ENCODE measurements at places on chromosomes 4 and X.

DNA sequence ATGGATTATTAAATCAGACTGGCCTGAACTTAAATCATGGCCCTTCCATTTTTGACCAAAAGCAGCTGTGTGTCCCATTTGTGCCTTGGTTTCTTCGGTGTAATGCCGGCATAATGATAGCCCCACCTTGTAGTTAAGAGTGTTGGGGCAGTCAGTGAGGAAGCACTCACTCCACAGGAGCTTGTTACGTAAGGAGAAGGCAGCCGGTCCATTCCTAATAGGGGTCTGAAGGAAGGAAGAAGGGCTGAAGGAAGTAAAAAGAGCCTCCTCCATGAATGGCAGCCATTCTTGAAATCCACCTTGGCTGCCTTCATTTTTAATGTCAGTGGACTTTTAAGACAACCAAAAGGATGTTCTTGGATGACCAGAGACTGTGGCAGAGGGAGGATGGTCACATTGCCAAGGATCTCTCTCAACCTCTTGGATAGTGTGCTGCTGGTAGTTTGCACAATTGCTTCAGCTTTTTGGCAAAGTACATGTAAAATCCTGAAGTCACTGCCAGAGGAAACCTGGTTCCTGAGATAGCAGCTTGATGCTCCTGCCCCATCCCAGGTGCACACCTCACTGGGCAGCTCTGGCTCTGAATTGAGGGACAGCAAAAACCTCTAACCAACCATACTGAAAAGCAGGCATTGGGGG, 113.5 kb downstream of the PTTG2 start:
- DNase-seq: no peak

DNA sequence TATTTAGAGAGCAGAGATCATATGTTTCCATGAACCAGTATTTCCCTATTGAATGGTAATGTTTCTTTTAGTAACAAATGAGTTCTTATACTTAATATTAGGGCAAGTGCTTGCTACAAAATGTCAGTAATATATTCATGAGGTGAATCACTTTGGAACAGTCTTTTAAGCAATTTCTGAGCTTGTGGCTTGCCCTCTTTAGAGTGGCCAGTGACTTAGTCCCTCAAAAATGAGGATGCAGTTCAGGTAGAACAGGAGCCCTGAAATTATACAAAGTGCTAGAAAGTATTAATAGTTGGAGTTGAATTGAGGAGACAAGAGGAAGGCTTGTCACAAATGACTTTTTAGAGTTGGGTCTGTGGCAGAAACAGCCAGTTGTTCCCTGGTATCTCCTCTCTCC, 53.4 kb upstream of the PITX2 start:
- DNase-seq: no peak

DNA sequence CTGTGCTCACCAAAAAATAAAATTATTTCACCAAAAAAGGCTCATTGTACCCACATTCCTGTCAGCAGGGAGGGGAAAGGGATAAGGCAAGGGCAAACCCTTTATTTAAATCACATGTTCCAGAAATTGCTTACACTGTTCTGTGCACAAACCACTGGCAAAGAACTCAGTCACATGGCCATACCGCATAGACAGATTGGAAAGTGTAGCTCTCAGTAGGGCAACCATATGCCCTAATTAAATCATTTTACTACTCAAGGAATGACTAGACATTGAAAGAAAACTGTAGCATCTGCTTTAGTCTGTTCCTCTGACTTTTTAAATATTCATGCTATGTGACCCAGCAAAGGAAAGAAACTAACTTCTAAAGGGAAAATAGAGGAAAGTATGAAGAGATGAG, 119.2 kb upstream of the FAM241A start:
- no peak for DNase-seq

- DNase-seq: no peak
Observed at GRCh38 chr4:120841580-120841979, 80.9 kb downstream of the PRDM5 start.

DNA sequence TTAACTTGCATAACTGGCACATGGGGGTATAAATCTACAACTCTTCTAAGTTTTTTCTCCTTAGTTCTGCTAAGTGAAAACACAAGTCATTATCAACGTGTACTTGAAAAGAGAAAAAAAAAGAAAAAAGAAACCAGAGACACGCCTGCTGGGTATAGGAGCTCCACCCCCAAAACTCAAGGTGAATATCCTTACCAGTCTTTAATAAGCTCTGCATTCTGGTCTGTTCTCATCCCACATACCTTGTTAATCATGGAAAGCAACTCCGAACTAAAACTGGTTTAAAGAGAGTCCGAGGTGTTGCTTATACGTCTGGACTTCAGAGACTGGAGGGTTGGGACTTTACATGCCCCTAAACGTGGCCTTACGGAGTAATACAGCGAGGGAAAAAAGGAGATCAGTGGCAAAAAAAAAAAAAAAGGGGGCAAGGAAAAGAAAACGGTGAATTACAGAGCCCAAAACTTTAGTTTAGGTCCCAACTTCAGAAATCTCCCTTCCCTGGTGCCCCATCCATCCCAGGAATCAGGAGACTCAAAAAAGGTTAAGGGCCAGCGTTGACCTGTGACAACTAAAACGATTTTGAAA, 1.0 kb downstream of the PGRMC2 start:
- peak; percentile 52 for DNase-seq

GRCh38 chr4:92099861-92100260, 203.9 kb upstream of the GRID2 start:
- no peak for DNase-seq

DNA sequence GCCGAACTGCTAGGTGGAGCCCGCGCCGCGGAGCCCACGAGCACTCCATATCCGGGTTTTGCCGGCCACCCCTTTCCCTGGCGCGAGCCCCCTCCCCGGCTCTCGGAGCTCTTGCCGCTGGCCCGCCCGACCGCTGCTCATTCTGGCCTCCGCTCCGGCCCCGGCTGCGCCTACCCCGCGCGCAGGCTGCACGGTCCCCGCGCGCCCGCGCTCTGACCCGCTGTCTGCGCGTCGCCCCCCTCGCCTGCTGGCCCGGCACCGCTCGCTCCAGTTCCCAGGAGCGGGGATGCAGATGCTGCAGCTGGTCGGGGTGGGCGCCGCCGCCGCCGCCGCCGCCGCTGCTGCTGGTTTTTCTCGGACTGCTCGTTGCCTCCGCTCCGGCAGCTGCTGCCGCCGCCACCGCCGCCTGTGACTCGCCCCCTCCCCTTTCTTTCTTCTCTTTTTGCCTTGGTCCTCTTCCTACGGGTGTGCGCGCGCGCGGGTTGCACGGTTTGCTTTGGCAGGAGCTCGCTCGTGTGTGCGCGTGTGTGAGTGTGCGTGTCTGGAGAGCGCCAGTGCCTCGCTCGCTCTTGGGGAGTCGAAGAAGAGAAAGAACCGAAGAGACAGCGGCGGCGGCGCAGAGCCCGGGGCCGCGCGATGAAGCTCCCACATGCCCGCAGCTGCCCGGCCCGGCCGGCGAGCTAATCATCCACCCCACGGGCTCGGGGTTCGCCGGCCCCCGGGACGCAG, at the start of gene ADGRL3:
Gene ADGRL3, plus strand, starts transcription at position 140 of the 729 bp plus-strand sequence.
- no peak for DNase-seq

DNA sequence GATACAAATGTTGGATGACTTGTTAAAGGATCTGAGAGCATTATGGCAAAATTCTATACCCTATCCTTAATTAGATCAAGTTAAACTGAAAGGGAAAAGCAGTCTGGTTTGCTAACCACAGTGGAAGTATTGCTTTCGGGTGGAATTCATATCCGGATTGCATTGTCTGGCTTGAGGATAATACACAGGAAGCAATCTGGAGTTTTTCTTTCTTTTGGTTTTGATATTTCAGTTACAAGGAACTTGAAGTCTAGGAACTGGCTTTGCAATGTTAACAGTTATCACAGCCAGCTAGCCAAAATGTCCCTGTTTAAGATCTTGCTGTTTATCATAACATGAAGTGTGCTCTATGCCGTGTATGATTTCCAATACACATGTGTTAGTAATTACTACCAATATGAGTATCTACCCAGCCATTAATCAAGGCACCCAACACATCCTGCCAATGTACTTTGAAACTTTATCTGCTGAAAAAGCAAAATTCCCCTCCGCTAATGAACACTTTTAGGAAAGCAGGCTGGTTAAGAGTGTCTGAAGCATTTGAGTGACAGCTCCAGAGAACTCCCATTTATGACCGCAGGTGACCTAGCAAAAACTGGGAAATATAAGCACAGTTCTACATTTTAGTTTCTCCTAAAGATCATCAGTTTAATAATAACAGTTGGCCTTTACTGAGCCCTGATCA, 146.4 kb downstream of the PALLD start:
- no peak for DNase-seq

- no peak for DNase-seq
Observed at GRCh38 chr4:106034220-106034619, 138.9 kb downstream of the NPNT start.

DNA sequence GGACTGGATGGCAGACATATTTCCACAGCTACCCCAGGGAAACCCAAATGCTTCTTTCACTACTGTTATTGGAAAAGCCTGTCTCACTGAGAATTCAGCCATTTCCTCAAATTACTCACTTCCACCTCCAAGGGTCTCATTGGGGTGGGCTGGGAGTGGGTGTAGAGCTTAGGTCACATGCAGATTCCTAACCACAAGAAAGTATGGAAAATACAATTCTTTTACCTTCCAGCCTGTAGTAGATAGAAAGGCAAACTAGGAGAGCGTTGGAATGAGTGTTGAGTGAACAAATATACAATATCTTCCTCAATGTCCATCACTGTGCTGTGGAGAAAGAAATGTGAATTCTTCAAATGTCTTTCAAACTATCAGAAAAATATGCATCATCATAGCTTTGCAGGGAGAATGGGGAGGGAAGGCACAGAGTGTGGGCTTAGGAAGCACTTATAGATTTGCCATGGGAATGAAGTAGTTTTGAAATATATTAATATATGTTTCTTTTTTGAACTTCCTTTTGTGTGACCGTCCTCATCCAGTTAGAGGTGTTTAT, 245.3 kb upstream of the JADE1 start:
- no peak for DNase-seq

GRCh38 chr4:108763226-108763593, 357 bp upstream of the ETNPPL start:
- DNase-seq: no peak

DNA sequence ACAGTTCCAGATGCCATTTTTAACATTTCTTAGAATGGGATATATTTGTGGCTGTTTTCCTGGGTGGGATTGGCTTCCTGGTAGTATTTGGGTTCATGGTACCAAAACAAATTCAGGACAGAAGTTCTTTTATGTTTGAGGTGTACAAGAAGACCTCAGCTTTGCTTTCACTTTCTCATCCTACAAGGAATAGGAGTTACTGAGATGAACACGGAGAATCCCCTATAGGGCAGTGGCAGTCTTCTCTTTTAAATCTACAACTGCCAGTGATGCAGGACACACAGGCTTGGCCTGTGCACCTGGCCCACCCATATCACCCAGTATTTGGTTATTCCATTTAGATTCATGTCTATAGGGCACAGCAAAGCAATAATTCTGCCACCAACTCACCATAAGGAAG, 35.2 kb downstream of the SLC10A7 start:
- DNase-seq: peak; percentile 12

GRCh38 chr4:120158841-120159463, 92.3 kb upstream of the MAD2L1 start:
- no peak for DNase-seq

DNA sequence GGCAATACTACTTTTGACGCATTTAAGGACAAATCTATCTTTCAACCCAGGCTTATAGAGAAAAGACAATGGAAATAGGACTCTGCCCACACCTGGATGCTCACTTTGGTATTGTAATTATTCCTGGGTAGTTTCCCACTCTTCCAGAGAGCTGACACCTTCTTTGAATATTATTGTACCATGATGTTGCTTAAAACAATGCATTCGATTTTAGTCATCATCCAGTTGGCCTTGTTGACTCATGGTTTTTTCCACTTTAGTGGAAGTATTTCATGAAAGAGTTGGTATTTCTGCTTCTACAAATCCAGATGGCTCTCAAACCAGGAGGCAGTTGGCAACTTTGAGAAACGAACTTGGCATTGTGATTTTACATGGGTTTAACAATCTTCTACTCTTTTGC, 124.2 kb downstream of the ENOX2 start:
- no peak for DNase-seq

DNA sequence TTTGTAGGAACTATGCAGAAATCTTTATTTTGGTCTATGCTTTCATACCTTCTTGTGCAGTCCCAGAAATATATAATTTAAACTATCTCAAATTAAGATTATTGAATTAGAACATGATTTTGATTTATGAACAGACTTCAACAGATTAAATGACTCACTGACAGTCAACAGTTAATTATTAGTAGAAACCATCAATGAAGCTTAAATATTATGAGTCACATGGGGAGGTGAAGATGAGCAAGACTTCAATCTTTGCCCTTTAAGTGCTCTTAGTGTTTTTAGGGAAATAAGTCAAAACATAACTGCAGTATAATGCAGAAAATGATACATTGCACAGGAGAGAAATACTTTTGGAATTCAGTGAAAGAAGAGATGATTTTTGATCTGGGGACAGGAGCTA, 81.5 kb upstream of the BMP3 start:
- DNase-seq: no peak

GRCh38 chr4:68462691-68463090, 15.4 kb downstream of the TMPRSS11E start:
- no peak for DNase-seq

DNA sequence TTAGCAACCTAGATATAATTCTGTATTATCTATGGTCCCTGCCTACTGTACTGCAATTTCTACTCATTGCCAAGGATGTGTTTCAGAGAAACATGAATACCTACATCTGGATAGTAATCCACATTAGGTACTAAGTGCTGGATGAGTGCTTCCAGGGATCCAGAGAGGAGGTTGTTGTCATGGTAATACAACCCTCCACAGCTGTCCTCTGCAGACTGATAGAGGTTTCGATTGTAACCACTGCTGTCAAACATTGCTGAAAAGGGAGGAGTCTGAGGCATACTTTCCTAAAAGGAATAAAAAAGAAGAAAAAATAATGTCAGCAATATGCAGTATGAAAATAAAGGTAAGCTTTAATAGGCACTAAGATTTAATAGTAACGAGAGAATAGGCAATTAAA, 12.5 kb downstream of the RASGEF1B start:
- no peak for DNase-seq

DNA sequence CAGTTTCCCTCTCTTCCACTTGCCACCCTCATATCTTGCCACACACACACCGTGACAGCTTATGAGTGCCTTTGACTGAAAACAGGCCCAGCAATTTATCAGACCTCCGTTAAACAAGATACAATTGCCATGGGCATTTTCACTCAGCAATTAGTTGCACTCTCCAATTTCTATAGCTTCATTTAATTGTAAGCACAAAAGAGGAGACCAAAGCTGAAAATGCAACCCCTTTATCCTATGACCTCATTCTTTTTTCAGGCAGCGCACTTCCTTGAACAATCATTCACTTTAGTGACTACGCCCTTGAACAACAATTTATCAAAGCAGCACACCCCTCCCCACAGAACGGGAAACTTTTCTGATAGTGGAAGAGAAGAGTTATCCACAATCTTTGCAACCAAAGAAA, 4.1 kb downstream of the POF1B start:
- DNase-seq: no peak

GRCh38 chr4:2593003-2593402, 56.6 kb downstream of the FAM193A start:
- no peak for DNase-seq

GRCh38 chrX:15567267-15567666, 33.5 kb downstream of the ACE2 start:
- DNase-seq: no peak

GRCh38 chr4:72919464-72919863, 150.1 kb downstream of the COX18 start:
- DNase-seq: no peak

- no peak for DNase-seq
Observed at GRCh38 chr4:152601156-152601555, 65.3 kb upstream of the FBXW7 start.

GRCh38 chrX:18278449-18278848, 57.8 kb upstream of the BEND2 start:
- DNase-seq: no peak

- DNase-seq: no peak
Observed at GRCh38 chrX:51893931-51894696, 691 bp downstream of the MAGED1 start.

Measured in CD4-positive, alpha-beta T cell treated with Interleukin-10 for 1 hour (primary cell).